Activated naive CD8-positive, alpha-beta T cell treated with anti-CD3 and anti-CD28 coated beads, Interleukin-2, amount 10 ng/mL, durations not matched to agents 7 days and 5 days (primary cell): ENCODE measurements at places on chromosomes 12 and 14. TPM values are rescaled to one million over a fixed set of nuclear protein-coding genes. Genes with fewer than 3 reads are reported as not detected.
A peak's percentile ranks its signal among the peaks of the same experiment; 100 is the strongest.

DNA sequence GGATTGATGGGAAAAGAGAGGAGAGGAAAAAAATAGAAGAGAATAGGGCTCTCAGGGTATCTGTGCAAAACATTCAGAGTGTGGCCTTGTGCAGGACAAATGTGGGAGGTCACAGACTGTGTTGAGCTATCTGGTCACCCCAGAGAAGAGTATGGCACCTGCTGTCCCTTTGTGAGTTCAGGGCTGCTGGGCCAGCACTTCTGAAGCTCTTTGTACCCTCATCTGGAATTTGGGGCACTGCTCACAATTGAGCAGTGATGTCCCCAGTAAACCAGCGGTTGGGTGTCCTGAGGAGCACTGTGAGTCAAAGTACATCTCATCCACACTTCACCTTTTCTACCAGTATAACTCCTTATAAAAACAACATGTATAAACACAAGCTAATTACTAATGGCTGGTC, 2.6 kb upstream of the KRT81 start:
- DNase-seq: no peak

- no peak for DNase-seq
Measured at GRCh38 chr12:96308881-96309280, 91.4 kb downstream of the CDK17 start.

Gene E2F7
- 20.3 TPM for total RNA-seq

DNA sequence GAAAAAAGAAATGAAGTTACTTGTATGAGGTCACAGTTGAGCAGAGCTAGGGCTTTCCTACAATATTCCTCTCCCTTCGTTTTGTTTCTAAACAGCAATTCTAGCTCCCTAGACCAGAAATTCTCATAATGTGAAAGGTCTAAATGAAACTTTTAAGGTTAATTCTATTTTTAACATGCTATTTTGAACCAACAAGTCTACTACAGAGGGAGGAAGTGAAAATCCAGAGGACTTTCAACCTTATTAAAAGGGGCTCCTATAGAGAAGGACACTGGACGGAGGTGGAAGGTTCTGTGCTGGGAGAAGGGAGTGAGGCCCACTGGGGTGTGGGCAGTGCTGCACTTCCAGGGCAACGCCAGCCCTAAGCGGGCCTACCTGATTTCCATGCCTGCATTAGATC, 13.4 kb downstream of the GSG1 start:
- DNase-seq: no peak

Gene MEG3
- not detected for total RNA-seq

DNA sequence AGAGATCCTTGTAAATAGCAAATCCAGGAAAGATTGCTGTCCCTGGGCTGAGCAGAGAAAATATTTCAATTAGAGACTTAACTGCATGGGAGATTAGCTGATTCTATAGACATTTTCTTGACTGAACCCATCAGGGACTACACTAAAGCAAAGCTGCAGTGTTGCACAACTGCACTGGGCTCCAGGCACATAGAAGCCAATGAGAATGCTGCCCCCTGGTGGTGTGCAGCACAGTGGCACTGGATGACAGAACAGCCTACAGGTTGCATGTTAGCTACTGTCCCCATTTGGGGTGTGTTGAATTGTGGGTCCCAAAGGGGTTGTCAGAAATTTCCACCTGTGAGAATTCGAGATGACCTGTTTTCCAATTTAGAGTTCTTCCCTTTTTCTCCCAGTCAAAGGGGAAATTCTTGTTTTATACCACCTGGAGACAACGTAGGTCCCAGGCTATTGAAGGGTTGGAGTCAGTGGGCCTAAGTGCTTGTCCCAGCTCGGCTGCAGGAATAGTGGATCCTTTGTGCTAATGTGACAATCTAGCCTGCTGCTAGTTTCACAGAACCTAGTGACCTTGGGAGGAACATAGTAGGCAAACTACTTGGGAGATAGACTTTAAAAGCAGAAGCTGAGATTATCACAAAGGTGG, 114.7 kb downstream of the SLC8A3 start:
- DNase-seq: peak; percentile 40

DNA sequence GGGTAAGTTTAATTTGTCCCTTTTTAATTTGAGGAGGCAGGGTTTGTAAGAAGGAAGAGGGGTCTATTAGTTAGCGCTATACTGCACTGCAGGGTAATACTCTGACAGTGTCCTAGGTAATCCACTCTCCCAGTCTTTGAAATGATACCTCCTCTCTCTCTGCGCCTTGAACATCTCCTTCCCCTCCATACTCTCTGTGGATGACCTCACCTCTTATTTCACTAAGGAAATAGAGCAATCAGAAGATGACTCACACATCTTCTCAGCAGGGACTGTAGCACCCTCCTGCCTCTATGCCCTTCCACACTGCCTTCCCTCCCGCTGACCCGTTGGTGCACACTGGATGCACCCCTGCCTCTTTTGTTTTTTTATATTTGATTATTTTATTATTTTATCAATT, 94.2 kb downstream of the GRIP1 start:
- no peak for DNase-seq

Gene BCAT1
- total RNA-seq: 15.8 TPM

DNA sequence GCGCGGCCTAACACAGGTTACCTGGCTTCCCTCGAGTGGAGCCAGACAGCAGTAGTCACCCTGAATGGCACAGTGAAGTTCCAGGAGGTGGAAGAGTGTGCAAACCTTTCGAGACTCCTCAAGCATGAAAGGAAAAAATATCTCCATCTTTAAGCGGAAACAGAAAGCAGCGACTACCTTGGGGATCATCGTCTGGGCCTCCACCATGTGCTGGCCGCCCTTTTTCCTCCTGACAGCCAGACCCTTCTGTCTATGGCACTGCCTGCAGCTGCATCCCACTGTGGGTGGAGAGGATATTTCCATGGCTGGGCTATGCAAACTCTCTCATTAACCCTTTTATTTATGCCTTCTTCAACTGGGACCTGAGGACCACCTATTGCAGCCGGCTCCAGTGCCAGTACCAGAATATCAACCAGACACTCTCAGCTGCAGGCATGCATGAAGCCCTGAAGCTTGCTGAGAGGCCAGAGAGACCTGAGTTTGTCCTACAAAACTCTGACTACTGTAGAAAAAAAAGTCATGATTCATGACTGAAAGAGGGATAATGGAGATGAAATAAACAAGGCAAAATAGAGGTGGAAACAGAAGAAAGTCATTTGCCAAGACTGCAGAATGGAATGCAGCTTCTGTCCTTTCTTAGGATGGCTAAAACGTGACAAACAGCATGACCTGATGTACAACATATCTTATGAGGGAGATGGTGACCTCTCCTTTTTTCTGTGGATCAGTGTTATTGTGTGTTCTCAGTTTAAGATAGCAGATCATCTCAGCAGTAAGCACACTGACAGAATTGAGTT, 2.4 kb upstream of the HEBP1 start:
- no peak for DNase-seq

Gene ACSM4
- not detected for total RNA-seq

- no peak for DNase-seq
Measured at GRCh38 chr14:61956517-61956916, 194.3 kb downstream of the SNAPC1 start.

Gene C12orf54
- total RNA-seq: not detected

GRCh38 chr12:5489760-5490406, 58.0 kb downstream of the NTF3 start:
- DNase-seq: no peak

DNA sequence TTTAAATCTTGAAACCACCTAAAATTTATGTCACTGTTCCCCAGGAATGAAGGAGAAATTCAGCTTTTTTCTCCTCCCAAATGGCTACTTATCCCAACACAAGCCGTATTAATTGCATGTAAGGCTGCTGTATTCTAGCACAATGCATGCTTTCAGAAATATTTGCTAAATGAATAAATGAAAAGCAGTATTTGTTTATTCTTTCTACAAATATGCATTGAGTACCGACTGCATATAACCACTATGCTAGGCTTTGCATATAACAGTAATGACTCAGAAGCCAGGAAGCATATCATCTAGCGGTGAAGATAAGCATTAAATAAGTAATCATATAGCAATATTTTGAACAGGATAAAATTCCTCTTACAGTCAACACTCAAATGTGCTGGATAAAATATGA, 5.7 kb upstream of the LRR1 start:
- DNase-seq: no peak

Gene MLEC
- 76.1 TPM for total RNA-seq

DNA sequence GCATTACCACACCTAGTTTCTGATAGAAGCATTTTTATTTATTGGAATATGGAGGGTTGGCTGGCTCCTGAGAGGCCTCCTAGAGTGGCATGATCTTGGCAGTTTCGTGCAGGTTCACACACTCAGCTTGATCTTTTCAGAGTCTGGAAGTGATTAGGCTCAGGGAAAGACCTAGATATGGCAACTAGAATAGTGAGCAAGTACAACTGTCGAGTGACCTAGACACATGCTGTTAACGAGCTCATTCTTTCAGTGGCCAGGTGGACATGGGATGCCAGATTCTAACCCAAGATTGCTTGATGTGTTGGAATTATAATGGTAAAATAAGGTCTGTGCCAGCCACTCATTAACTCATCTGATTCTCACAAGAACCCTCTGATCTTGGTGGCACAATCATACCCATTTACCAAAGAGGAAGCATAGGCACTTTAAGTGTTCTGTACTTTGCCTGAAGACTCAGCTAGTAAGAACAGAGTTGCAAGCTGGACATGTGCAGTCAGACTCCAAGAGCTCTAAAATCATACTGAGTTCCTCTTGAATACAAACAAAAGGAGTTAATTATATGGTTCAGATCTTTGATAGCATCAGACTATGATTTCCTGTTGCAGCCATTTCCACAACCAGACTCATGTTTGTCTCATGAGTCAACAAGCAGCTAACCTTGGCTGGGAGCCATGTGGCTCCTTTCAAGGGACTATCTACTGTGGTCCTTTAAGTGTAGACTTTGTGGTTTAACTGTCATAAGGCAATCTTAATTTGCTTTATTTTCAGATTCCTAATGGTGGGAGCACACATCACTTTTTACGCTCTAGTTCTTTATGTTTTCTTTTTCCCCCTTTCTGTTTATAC, 144.2 kb downstream of the PLEKHA5 start:
- DNase-seq: no peak

DNA sequence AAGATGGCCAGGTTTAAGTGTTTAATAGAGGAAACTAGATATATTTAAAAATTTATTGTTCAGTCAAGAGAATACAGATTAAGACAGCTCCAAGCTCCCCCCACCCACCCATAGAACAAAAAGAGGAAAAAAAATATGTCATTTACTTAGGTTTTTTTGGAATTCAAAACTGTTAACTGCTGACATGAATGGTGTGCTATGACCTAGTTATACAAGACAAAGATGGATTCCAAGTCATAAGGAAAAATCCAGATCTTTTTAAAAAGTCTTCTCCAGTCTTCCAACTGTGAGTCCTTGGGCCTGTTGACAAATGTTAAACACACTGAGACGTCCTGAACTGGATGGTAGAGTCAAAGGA, 1.3 kb upstream of the SETD1B start:
- no peak for DNase-seq

Gene SLC38A6
- total RNA-seq: 12.0 TPM

- no peak for DNase-seq
Measured at GRCh38 chr14:95498622-95499353, 17.7 kb downstream of the SYNE3 start.

GRCh38 chr14:51954657-51955056, 34.7 kb upstream of the RTRAF start:
- DNase-seq: no peak

Gene NELL2
- 161 TPM for total RNA-seq
